Activated T-helper 17 cell treated with anti-CD3 and anti-CD28 coated beads, Interleukin-2, amount 50 U/mL, for 72 hours (primary cell): ENCODE measurements at places on chromosomes 1 and 21. TPM values are rescaled to one million over a fixed set of nuclear protein-coding genes. Genes with fewer than 3 reads are reported as not detected.

The DENND4B gene
- total RNA-seq = 98.0 TPM

The GSTM4 gene
- 16.2 TPM for total RNA-seq

The KANK4 gene
- total RNA-seq = not detected

The IL23R gene
- total RNA-seq = 20.1 TPM

The SPAG17 gene
- not detected for total RNA-seq

The CFHR1 gene
- total RNA-seq = 0.24 TPM

The DUSP23 gene
- 26.5 TPM for total RNA-seq

The LBR gene
- 123 TPM for total RNA-seq

The TIE1 gene
- not detected for total RNA-seq

The AGTRAP gene
- 14.3 TPM for total RNA-seq

The SPRR2A gene
- not detected for total RNA-seq

The CGN gene
- 2.7 TPM for total RNA-seq

The ZMYND12 gene
- total RNA-seq = 0.50 TPM

The LCK gene
- total RNA-seq = 323 TPM

- H3K4me1 ChIP-seq = no peaks in the 10 kb centered on the region
- ATAC-seq = no peak
- H3K4me3 ChIP-seq = no peak overlapping the region
- no peaks in the 10 kb centered on the region for H3K36me3 ChIP-seq
- H3K27me3 ChIP-seq = no peaks in the 10 kb centered on the region
These were observed 21.4 kb downstream of the CITED4 start for GRCh38 chr1:40840526-40841323.

- ATAC-seq = no peak
- no peak overlapping the region for H3K4me3 ChIP-seq
- H3K4me1 ChIP-seq = peaks cover 6% of the 10 kb centered on the region
- no peaks in the 10 kb centered on the region for H3K27me3 ChIP-seq
- no peak overlapping the region for H3K27ac ChIP-seq
These were observed 9.6 kb upstream of the NEK7 start for GRCh38 chr1:198147216-198147615.

DNA sequence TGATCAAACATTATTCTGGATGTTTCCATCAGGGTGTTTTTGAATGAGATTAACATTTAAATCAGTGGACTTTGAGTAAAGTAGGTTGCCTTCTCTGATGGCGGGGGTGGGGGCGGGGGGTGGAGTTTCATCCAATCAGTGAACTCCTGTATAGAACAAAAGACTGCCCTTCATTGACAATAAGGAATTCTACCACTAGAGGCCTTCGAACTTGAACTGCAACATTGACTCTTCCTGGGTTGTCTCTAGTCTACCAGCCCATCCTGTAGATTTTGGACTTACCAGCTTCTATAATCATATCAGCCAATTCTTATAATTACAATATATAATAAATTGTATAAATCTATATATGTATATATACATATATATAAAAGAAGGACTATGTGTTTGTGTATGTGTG, 520.4 kb upstream of the CXADR start:
- ATAC-seq = no peak
- H3K4me3 ChIP-seq = no peak overlapping the region
- no peaks in the 10 kb centered on the region for H3K36me3 ChIP-seq
- no peaks in the 10 kb centered on the region for H3K27me3 ChIP-seq

DNA sequence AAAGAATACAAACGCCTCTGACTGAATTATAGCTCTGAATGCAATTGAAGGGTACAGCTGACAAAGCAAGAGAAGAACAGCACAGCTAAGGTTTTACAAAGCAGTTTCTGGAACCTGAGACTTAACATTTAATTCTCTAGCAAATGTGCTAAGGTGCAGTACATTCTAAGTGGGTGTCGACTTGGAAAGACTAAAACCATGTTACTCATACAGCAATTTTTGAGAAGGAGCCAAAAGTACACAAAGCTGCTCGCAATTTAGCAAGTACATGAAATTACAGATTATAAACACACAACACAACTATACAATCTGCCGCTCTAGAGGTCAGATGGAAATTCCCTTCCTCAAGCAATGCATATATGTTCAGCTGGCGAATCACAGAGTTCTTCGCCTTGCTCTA, 121.9 kb downstream of the TIAM1 start:
- no peaks in the 10 kb centered on the region for H3K4me1 ChIP-seq
- H3K27ac ChIP-seq = no peak overlapping the region
- H3K27me3 ChIP-seq = no peaks in the 10 kb centered on the region
- H3K4me3 ChIP-seq = no peak overlapping the region
- H3K36me3 ChIP-seq = peaks cover 76% of the 10 kb centered on the region

DNA sequence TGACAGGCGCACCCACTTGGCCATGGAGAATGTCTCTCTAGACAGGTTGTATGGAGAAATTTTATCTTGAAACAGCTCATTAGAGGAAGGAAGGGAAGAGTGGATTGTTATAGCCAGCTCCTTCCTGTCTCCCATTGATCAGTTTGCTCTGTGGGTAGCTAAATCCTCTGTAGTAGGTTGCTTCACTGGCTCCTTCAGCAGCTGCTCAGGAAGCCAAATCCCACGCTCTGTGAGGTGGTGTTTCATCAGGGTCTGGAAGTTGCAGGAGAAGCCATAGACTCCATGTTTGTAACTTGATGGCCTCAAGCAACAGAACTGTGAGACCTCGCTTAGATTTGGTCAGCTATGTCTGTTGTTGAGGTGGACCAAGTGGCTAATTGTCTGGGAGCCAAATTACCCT, 6.8 kb upstream of the NFYC start:
- no peaks in the 10 kb centered on the region for H3K27me3 ChIP-seq
- H3K4me1 ChIP-seq = no peaks in the 10 kb centered on the region
- H3K27ac ChIP-seq = no peak overlapping the region
- ATAC-seq = no peak
- no peak overlapping the region for H3K4me3 ChIP-seq

GRCh38 chr1:192584866-192585265, 9.3 kb downstream of the RGS1 start:
- no peaks in the 10 kb centered on the region for H3K4me1 ChIP-seq
- H3K4me3 ChIP-seq = no peak overlapping the region
- no peaks in the 10 kb centered on the region for H3K27me3 ChIP-seq
- ATAC-seq = no peak

GRCh38 chr1:247114351-247115140, 10.4 kb upstream of the ZNF669 start:
- H3K4me3 ChIP-seq = no peak overlapping the region
- H3K27ac ChIP-seq = no peak overlapping the region
- H3K27me3 ChIP-seq = peaks cover 13% of the 10 kb centered on the region
- ATAC-seq = peak; percentile 16
- H3K36me3 ChIP-seq = no peaks in the 10 kb centered on the region

DNA sequence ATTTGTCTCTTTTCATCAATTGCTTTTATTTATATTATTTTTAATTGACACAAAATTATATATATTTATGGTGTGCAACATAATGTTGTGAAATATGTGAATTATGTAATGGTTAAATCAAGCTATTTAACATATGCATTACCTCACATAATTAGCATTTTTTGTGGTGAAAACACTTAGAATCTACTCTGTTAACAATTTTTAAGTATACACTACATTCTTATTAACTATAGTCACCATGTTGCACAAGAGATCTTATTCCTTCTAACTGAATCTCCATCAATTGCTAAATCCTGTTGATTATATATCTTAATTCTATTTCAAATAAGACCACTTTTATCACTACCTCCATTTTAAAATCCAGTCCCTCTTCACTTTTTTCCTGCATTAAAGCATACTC, 42.5 kb downstream of the PLPPR5 start:
- H3K4me3 ChIP-seq = no peak overlapping the region
- peaks cover 4% of the 10 kb centered on the region for H3K27me3 ChIP-seq
- no peaks in the 10 kb centered on the region for H3K36me3 ChIP-seq
- ATAC-seq = no peak

GRCh38 chr1:219380463-219380862, 206.8 kb downstream of the LYPLAL1 start:
- H3K27me3 ChIP-seq = no peaks in the 10 kb centered on the region
- H3K4me3 ChIP-seq = no peak overlapping the region
- H3K27ac ChIP-seq = no peak overlapping the region
- no peaks in the 10 kb centered on the region for H3K36me3 ChIP-seq
- no peaks in the 10 kb centered on the region for H3K4me1 ChIP-seq
- no peak for ATAC-seq

GRCh38 chr1:214058076-214058475, 70.3 kb downstream of the PROX1 start:
- no peak for ATAC-seq
- H3K36me3 ChIP-seq = no peaks in the 10 kb centered on the region
- no peak overlapping the region for H3K4me3 ChIP-seq
- peaks cover 9% of the 10 kb centered on the region for H3K27me3 ChIP-seq
- H3K27ac ChIP-seq = no peak overlapping the region
- no peaks in the 10 kb centered on the region for H3K4me1 ChIP-seq

DNA sequence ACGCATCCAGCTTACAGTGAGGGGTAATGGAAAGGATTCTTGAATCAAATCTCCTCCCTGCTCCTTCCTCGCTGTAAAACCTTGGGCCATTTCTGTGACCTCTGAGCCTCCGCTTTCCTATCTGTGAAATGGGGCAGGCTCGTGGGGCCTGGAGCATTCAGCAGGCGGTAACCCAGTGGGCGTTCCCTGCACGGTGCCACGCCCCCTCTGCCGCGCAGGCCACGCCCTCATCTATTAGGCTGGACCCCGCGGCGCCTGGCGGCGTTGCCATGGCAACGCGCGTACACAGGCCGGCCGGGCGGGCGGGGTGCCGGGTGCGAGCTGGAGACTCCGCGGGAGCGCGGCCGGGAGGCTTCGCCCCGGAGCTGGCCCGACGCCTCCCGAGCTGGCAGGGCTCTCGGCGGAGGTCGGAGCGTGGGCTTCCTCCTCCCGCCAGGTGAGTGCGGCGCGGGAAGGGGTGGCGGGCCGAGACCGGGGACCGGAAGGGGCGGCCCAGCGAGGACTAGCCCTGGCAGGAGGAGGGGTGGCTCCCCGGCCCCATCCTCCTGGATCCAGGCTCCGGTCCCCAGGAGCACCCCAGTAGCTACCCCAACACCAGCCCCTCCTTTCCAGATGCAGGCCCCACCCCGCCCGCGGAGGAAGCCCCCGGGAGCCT, at the start of gene FHAD1:
Gene FHAD1 (plus strand): TSS at position 264 of the 655 bp plus-strand sequence. CDS start 4,562 bp downstream, outside the sequence.
- peak within 1 kb of the TSS; percentile 55 for H3K4me3 ChIP-seq
- H3K36me3 ChIP-seq = peaks cover 6% of the 10 kb centered on the region
- no peak within 1 kb of the TSS for H3K27ac ChIP-seq
- peaks cover 54% of the 10 kb centered on the region for H3K27me3 ChIP-seq
- peaks cover 17% of the 10 kb centered on the region for H3K4me1 ChIP-seq
- ATAC-seq = no peak

DNA sequence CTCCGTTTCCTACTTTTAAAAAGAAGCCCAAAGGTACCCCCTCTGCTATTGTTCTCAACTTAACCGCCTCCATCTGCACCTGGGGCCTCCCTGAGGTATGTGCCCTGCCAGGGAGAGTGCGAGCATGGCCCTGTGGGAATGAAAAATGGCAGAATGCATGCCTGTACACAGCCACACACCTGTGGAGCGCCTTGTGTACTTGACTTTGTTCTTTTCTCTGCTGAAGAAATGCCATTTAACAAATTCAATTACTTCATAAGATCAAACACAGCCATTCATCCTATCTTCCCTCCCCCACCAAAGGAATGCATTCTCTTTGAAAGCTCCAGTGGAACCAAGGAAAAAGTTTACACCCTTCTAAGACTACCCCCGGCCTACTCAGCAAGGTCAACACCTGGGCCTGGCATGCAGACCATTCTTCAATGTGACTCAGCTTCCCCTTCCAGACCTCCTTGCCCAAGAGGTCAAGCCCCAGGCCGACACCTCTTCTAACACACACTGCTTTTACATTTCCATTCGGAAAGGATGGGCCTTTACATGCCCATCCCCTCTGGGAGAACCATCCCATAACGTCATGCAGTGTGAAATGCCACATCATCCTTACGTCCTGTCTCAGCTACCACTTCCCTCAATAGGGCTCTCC, 123.7 kb downstream of the SMYD2 start:
- peak overlapping the region; percentile 5 for H3K27ac ChIP-seq
- H3K4me3 ChIP-seq = no peak overlapping the region
- H3K36me3 ChIP-seq = no peaks in the 10 kb centered on the region
- H3K27me3 ChIP-seq = peaks cover 9% of the 10 kb centered on the region

DNA sequence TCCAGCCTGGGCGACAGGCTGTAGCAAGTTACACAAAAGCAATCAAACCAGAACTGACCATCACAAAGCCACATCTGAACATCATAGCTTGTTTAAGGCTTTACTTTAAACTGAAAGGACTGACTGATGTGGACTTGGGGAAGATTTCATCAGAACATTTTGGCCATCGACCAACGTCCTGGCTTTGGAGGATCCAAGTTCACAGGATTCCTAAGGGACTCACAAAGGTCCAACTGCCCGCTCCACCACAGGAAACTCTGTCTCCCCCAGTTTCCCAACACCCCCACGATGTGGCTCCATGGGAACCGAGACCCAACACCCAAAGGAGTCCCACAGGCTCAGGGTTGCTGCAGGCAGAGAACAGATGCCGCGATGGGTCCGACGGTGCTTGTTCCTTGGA, 9.3 kb downstream of the SSU72 start:
- H3K27me3 ChIP-seq = no peaks in the 10 kb centered on the region
- H3K4me3 ChIP-seq = no peak overlapping the region
- peaks cover 92% of the 10 kb centered on the region for H3K36me3 ChIP-seq
- H3K4me1 ChIP-seq = peaks cover 18% of the 10 kb centered on the region
- H3K27ac ChIP-seq = no peak overlapping the region

- no peak overlapping the region for H3K4me3 ChIP-seq
- no peak for ATAC-seq
- no peaks in the 10 kb centered on the region for H3K27me3 ChIP-seq
- H3K36me3 ChIP-seq = no peaks in the 10 kb centered on the region
These were observed 24.2 kb upstream of the FAM20B start for GRCh38 chr1:179001451-179001850.

GRCh38 chr21:42724226-42724920, 71.0 kb downstream of the PDE9A start:
- H3K27me3 ChIP-seq = no peaks in the 10 kb centered on the region
- H3K36me3 ChIP-seq = no peaks in the 10 kb centered on the region
- H3K4me1 ChIP-seq = no peaks in the 10 kb centered on the region
- H3K27ac ChIP-seq = no peak overlapping the region
- H3K4me3 ChIP-seq = no peak overlapping the region

- no peak overlapping the region for H3K4me3 ChIP-seq
- no peak for ATAC-seq
These were observed 169.2 kb downstream of the LMX1A start for GRCh38 chr1:165187031-165188009.

DNA sequence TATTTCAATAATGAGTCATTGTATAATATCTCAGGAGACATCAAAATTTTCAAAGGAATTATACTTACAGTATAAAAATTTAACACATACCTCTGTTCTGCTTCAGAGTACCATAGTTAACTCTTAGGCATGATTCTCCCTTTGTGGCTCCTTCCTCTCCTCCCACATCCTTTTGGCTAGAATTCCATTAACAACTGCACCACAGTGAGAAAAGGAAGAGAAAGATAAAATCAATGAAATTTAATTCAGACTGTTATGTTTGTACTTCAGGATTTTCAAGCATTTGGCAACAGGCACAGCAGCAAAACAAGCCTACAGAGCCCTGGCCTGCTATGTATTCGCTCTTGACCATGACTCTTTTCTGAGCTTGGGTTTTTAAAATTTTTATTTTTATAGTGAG, 57.2 kb upstream of the SGIP1 start:
- H3K4me3 ChIP-seq = no peak overlapping the region
- ATAC-seq = no peak
- H3K27me3 ChIP-seq = peaks cover 43% of the 10 kb centered on the region
- H3K36me3 ChIP-seq = no peaks in the 10 kb centered on the region
- H3K4me1 ChIP-seq = no peaks in the 10 kb centered on the region
